Tongue (tissue), 3 donors: ENCODE measurements at places on chromosomes 4 and X. TPM values are rescaled to one million over a fixed set of nuclear protein-coding genes. Genes with fewer than 3 reads are reported as not detected.

Gene GASK1B
- total RNA-seq = 119 TPM

Gene AR
- total RNA-seq = 9.3 TPM

Gene MAGEB1
- total RNA-seq = not detected

Gene TCEAL2
- total RNA-seq = 1.1 TPM

Gene KIT
- total RNA-seq = 17.6 TPM

Gene AVPR2
- total RNA-seq = 1.7 TPM

Gene ARR3
- total RNA-seq = not detected

Gene WDR44
- total RNA-seq = 47.5 TPM

Gene GPR34
- total RNA-seq = 2.7 TPM

Gene NDP
- total RNA-seq = 1.1 TPM

Gene ARX
- total RNA-seq = 0.31 TPM

Gene NAT8L
- 0.51 TPM for total RNA-seq

Gene TXK
- total RNA-seq = 0.82 TPM

Gene TMEM31
- not detected for total RNA-seq

Gene PDE5A
- 49.1 TPM for total RNA-seq

Gene TACR3
- 5.9 TPM for total RNA-seq
